ENCODE measurements at places on chromosomes 2 and 18. TPM values are rescaled to one million over a fixed set of nuclear protein-coding genes. Genes with fewer than 3 reads are reported as not detected.

GRCh38 chr2:127790694-127791529 lies 20.1 kb downstream of the WDR33 start:
- DNase-seq, result no peak

The SFT2D3 gene
- total RNA-seq, result 4.7 TPM

The CNGA3 gene
- total RNA-seq, result not detected

The MARCHF4 gene
- not detected for total RNA-seq

The CRYGD gene
- total RNA-seq, result not detected

DNA sequence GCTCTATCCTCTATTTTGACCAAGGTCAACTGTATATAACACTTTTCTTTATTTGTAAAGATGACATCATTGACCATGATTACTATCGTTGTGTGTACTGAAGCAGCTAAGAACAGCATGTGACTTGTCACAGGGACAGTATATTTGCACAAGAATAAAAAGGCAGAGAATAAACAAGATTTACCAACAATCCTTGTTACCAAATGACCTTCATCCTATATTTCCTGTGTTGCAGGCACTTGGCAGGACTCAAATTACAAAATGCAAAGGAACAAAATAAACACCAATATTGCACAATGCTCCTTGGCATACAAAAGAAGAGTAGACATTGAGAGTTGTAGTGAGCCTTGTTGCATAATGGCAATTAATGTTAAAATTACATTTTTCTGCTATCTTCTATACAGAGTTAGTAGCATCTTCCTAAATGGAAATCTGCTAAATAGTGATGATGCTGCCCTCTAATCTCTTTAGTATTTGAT lies 61.8 kb downstream of the RFTN2 start:
- no peak for DNase-seq

The OR6B2 gene
- total RNA-seq, result not detected

GRCh38 chr2:85195956-85196355 lies 62.8 kb downstream of the TCF7L1 start:
- no peak for DNase-seq

DNA sequence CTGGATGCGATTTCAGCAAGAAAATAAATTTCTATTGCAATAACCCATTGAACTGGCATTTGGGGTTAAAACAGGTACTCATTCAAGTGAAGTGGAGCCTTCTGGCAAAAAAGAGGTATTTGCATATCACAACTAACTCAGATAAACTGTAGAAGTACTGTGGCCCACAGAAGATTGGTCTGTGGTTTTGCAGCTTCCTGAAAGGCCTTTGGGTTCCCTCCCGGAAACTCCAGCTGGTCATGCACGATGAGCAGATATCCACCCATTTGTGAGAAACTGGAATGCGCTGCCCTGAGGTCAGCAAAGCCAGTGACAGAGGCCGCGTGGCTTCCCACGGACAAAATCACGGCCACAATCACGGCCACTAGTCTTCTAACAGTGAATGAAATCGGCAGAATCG lies 106.3 kb downstream of the EPHA4 start:
- DNase-seq, result no peak

GRCh38 chr2:119104414-119104813 lies 54.1 kb downstream of the C1QL2 start:
- DNase-seq, result no peak

- no peak for DNase-seq
These were observed 364.7 kb downstream of the ERBB4 start for GRCh38 chr2:212173756-212174510.

GRCh38 chr18:78213361-78213994 lies 766.1 kb upstream of the SALL3 start:
- DNase-seq, result no peak

DNA sequence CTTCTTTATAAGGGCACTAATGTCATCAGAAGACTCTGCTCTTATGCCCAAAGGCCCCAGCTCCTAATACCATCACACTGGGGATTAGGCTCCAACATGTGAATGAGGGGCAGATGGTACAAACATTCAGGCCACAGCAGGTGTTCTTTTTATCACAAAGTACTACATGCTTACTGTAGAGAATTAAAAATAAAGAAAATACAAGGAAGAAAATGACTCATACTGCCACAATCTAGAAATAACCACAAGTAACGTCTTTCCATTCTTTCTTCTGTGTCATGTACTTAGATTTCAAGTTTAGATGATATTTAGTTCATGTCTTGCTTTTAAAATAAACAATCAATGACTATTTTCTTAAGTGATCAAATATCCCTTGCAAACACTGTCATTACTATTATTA lies 100.3 kb upstream of the NEDD4L start:
- no peak for DNase-seq

The SKOR2 gene
- not detected for total RNA-seq

GRCh38 chr2:167135706-167136105 lies 247.4 kb downstream of the XIRP2 start:
- DNase-seq, result no peak

The WDR7 gene
- 19.8 TPM for total RNA-seq

Measured in liver (tissue), 10 donors.